ENCODE measurements at places on chromosomes 13 and 19. TPM values are rescaled to one million over a fixed set of nuclear protein-coding genes. Genes with fewer than 3 reads are reported as not detected.

LYPD3 gene
- total RNA-seq = 0.22 TPM

ADPRHL1 gene
- 18.6 TPM for total RNA-seq

ZNF541 gene
- total RNA-seq = 0.06 TPM

KCNN1 gene
- total RNA-seq = 0.92 TPM

KL gene
- 0.02 TPM for total RNA-seq

TMPRSS9 gene
- not detected for total RNA-seq

CGB3 gene
- total RNA-seq = not detected

IGFL3 gene
- 0.25 TPM for total RNA-seq

JUND gene
- total RNA-seq = 51.7 TPM

CNOT3 gene
- 53.6 TPM for total RNA-seq

CCDC169 gene
- 0.41 TPM for total RNA-seq

RGL3 gene
- total RNA-seq = 2.1 TPM

AMER2 gene
- not detected for total RNA-seq

BORA gene
- total RNA-seq = 9.4 TPM

CCDC106 gene
- total RNA-seq = 19.4 TPM

C19orf33 gene
- 761 TPM for total RNA-seq

MCEMP1 gene
- total RNA-seq = not detected

CTXN1 gene
- 22.9 TPM for total RNA-seq

SLC17A7 gene
- total RNA-seq = 0.61 TPM

GYS1 gene
- total RNA-seq = 17.8 TPM

POGLUT2 gene
- 6.3 TPM for total RNA-seq

TPP2 gene
- 13.5 TPM for total RNA-seq

PNMA8B gene
- total RNA-seq = not detected

CRX gene
- not detected for total RNA-seq

BEST2 gene
- 3.5 TPM for total RNA-seq

SHC2 gene
- total RNA-seq = 0.93 TPM

ZNF414 gene
- 19.3 TPM for total RNA-seq

ZNF763 gene
- not detected for total RNA-seq

SIGLEC12 gene
- not detected for total RNA-seq

NLRP4 gene
- total RNA-seq = not detected

GPC6 gene
- 5.1 TPM for total RNA-seq

SPACA4 gene
- total RNA-seq = not detected

ZIC2 gene
- 3.6 TPM for total RNA-seq

ZNF723 gene
- total RNA-seq = not detected

TJP3 gene
- total RNA-seq = 0.37 TPM

ZNF729 gene
- total RNA-seq = not detected

C19orf38 gene
- total RNA-seq = not detected

DLL3 gene
- 11.1 TPM for total RNA-seq

IQCN gene
- 0.92 TPM for total RNA-seq

ZNF578 gene
- not detected for total RNA-seq

ODAD3 gene
- total RNA-seq = 1.4 TPM

MAP3K10 gene
- total RNA-seq = 12.7 TPM

DNAAF3 gene
- total RNA-seq = 4.6 TPM

CDC37 gene
- 196 TPM for total RNA-seq

ATP12A gene
- total RNA-seq = 0.02 TPM

NLRP7 gene
- 0.02 TPM for total RNA-seq

PDE4A gene
- total RNA-seq = 4.1 TPM

TMEM161A gene
- total RNA-seq = 20.3 TPM

MICU2 gene
- total RNA-seq = 15.4 TPM
